ENCODE measurements at places on chromosomes 3 and 15. TPM values are rescaled to one million over a fixed set of nuclear protein-coding genes. Genes with fewer than 3 reads are reported as not detected.

- no peak for DNase-seq
These were observed 2.8 kb upstream of the THSD4 start for GRCh38 chr15:71112429-71112828.

GRCh38 chr3:132641837-132642538 is 17.6 kb downstream of the ACAD11 start:
- DNase-seq, result no peak

GRCh38 chr15:80926126-80926525 is 63.5 kb downstream of the MESD start:
- DNase-seq, result no peak

- DNase-seq, result no peak
These were observed 31.7 kb downstream of the EDC3 start for GRCh38 chr15:74664028-74664616.

DNA sequence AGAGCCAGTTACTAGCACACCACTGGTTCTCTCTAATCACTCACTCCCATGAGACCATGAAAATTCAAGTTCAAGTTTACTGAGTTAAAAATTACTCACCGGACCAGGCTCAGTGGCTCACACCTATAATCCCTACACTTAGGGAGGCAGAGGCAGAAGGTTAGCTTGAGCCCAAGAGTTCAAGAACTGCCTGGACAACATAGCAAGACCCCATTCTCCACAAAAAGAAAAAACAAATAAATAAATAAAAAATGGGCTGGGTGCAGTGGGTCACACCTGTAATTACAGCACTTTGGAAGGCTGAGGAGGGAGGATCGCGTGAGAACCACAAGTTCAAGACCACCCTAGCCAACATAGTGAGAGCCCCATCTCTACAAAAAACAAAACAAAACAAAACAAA is 21.2 kb upstream of the CILP start:
- DNase-seq, result no peak

- no peak for DNase-seq
These were observed 52.6 kb downstream of the MTHFS start for GRCh38 chr15:79844221-79844620.

DNA sequence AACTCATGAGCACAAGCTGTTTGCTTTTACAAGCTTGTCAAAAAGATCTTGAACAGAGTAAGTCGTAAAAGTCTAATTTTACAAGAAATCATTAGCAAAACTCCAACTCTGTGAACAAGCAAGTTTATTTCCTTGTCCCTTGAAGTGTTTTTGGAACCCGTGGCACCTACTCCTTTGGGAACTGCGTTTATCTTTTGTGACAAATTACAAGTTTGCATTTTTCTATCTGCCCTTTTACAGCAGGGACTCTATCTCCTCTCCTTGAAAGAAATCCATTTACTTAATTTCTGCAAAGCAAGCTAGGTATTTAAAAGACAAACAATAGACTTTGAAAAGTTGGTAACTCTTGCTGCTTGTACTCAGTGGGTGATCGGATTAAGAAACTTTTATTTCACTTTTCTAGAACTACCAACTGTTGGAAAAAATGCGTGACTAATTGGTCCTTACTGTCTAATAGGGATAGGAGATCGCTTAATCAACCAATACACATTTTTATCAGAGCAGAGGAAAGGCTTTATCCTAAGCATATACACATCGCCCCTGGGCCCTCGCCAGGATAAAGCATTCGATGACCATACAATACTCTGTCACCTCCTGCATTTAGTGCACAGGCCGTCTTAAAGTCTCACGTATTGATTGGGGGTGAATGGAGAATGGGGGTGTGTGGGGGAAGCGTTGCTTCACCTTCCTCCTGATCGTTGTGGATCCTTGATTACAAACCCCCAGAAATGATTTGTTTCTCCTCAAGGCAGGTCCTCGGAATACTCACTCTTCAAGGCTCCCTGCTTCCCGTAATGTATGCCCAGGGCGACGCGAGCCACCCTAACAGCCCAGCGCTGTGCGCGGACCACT is 1.7 kb downstream of the PRTG start:
- DNase-seq, result peak; percentile 28

DNA sequence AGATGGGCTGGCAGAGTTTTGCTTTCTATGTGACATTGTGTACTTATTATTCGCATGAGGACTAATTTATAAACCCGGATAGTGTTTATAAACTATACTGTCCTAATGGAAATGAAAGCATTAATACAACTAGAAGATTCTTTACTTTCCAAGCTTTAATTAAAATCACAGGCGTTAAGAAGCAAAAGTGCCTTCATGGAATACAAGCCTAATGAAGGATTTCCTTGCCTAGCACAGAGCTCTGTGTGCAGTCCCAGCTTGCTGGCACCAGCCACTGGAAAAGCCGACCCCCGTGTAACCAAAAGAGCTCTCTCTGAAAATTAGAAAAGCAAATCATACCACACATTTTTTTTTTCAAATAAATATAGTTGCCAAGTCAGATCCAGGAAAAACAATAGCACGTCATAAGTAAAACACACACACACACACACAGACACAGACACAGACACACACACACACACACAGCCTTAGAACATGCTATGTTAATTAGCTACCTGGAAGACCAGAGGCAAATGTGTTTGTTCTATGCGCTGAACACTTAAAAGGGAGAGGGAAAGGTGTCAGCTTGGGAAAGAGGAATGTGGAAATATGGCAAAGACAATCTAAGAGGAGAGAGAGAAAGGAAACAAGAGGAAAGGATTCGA is 1084.2 kb downstream of the TUSC7 start:
- DNase-seq, result no peak

GRCh38 chr15:22863356-22863755 is 24.9 kb downstream of the NIPA2 start:
- DNase-seq, result no peak

GRCh38 chr15:61034678-61035291 is 194.3 kb downstream of the RORA start:
- DNase-seq, result no peak

- DNase-seq, result no peak
These were observed 85.1 kb downstream of the OXNAD1 start for GRCh38 chr3:16349986-16350596.

DNA sequence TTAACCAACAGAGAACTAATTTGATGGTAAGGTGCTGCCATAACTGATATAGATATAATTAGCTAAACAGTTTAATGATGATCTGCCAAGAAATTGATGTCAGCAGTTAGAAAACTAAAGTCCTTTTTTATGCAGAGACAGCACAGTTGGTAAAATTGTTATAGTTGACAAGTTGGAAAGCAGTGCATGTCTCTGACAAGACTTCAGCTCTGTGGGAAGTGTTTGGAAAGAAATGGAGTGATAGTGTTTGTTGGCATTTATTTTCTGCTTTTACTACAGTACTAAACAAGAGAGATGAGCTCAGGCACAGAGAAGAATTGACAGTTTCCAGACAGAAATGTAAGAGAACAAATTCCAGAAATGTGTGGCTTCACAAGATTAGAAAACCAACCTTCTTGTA is 523.5 kb upstream of the BCHE start:
- no peak for DNase-seq

DNA sequence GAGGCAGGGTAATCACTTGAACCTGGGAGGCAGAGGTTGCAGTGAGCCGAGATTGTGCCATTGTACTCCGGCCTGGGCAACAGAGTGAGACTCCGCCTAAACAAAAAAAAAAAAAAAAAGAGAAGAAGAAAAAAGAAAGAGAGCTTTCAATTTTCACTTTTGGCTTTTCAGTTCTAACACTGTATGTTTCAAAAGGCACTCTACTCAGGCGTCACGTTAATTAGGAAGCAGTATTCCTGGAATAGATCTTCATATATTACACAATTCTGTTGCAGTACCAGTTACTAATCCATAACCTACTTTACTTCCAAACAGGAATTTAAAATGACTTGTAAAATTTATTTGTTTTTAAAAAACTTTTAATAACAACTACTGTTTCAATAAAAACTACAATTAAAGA is 131.7 kb upstream of the PLXND1 start:
- DNase-seq, result no peak

GRCh38 chr3:175111036-175111435 is 251.9 kb downstream of the NAALADL2 start:
- no peak for DNase-seq

DNA sequence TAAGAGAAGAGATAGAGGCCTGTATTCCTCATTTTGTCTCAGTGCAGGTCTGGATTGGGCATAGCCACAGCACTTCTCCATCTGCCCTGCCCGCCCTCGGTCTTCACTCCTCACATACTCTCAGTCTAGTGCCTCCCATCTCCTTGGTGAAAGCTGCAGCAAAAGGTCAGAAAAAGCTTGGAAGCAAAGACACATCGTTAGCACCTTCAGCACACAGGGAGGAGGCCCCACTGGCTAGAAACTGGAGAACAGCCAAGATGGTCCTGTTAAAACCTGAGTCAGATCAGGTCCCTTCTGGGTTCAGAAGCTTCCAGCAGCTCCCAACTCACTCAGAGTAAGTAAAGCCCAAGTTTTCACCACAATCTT is 1.6 kb upstream of the KLF15 start:
- DNase-seq, result no peak

DNA sequence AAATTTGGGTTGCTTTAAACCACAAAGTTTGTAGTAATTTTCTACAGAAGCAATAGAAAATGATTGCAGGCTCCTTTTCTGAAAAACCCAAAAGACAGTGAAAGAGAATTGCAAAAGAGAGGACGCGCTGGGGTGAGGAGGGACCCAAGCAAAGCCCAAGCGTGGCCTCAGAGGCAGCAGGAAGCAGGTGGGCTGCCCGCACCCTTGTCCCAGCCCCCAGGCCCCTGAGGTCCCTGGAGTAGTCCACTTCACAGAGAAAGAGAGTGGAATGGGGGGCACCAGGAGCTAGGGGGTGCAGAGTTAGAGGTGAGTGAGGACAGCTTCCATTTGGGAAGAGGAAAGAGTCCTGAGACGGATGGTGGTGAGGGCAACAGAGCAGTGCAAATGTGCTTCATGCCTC is 11.6 kb downstream of the DNAJB8 start:
- no peak for DNase-seq

DNA sequence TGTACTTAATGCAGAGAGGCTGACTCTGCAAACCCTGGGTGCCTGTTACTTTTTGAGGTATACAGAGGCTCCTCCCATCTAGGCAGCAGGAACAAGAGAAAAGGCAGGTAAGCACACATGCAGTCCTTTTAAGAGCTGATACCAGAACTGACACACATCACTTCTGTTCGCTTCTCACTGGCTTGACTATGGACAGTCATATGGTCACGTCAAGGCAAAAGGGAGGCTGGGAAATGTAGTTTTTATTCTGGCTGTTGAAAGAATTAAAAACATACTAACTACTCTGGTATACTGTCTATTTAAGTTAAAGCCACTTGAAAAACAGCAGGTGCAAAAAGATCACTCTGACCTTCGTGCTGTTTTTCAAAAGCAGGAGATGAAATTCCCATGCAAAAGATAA is 218.3 kb downstream of the CTNNB1 start:
- DNase-seq, result no peak

DNA sequence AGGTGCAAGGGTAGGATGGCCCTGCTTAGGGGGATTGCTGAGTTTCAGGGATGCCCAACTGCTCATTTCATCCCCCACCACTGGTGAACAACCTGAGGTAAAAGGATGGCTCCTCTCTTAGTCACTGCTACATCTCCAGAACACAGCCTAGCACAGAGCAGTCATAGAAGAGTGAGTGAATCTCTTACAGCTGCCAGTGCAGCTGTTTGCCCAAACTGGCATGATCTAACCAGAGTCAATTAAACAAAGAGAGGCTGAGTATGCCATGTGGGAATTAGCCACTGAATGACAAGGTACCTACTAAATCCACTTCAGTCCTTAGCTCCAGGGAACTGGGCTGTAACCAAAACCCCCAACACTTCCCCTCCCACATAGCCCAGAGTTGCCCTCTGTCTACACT is 6.8 kb upstream of the NCKIPSD start:
- DNase-seq, result no peak

DNA sequence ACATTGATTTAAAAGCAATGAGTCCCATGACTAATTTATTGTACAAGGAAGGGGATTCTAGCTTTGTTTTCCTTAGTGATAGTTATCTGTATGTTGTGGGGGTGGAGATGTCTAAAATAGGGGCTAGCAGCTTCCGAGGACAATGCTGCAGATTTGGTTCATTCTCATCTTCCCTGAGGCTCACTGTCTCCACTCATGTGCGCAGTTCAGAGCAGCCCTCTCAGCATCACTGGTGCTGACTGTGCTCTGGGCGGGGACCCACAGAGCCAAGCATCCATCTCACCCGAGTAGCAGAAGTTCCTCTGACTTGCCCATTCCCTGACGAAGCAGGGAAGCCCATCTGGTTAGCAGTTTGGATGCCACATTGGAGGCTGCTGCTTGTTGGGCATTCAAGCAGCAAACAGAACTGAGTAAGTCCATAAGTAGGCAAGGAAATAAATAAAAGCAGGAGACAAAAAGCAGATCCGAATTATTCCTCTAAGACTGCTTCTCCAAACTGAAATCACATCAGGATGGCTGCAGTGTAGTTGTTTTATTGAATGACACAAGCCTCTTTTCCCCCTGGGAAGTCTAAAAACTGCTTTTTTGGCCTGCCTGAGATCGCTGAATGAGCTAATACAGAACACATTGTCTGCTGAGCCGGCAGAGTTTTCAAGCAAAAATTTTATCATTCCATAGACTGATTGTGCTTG is 27.5 kb downstream of the RARB start:
- peak; percentile 60 for DNase-seq

DNA sequence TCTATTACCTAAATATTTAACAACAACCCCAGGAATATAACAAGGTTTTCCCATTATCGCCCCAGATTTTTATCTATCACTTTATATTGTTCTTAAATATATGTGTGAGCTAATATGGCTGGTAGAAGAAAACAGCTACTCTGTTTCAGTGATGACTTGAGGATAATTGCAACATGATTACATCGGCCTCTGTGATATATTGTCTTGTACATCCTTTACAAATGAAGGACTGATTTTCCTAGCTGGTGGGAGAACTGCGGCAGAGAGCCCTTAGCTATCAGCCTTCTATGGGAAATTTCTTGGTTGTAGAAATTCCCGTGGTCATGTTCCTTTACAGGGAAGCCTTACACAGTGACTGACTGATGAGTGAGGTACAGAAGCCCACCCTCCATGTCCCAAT is 110.9 kb upstream of the ZNF717 start:
- DNase-seq, result no peak

DNA sequence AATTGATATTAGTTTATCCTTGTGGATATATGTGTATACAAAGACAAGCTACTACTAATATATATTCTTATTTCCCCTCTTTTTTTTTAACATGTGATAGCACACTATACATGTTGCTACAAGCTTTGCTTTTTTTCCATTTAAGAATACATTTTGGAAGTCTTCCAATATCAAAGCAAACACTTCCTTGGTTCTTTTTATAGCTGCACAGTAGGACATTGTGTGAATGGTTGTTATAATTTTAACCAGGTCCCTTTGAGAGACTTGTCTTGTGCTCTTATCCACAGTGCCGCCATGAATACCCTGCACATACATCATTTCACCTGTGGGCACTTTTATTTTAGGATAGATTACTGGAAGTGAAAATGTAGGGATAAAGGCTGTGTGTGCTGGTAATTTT is 88.7 kb downstream of the CACNA2D3 start:
- no peak for DNase-seq

The SPRED1 gene
- total RNA-seq, result 2.4 TPM

The LMOD3 gene
- total RNA-seq, result not detected

The DISP2 gene
- total RNA-seq, result 44.3 TPM

The CISH gene
- total RNA-seq, result 6.0 TPM

The GOLGA8S gene
- not detected for total RNA-seq

The SHC4 gene
- 4.4 TPM for total RNA-seq

The CFAP100 gene
- total RNA-seq, result not detected

All from glutamatergic neuron (in vitro differentiated cells).